ENCODE measurements at places on chromosomes 7 and 10.

GRCh38 chr7:48083114-48083830 lies 5.8 kb upstream of the UPP1 start:
- DNase-seq = no peak

- DNase-seq = no peak
Measured at GRCh38 chr10:79176949-79177602, 108.3 kb downstream of the ZMIZ1 start.

DNA sequence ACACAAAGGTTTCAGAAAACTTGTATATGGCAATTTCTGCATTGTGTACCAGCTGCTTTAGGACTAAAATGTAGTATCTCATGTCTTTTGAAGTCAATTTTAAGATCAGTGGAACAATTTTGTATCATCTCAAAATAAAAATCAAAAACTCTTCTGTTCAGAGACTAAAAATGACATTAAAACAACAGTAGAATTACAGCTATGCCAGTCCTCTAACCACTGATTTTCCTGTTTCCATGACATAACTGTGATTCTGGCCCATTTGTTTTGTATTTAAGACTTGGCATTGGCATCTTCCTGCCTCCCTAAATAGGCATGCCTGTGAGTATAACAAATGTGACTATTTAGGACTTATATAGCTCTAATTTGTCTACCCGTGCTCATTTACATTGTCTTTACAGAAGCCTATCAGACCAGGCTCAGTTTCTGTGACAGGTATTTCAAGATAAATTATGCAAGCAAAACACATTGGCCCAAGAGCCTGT lies 29.1 kb upstream of the VPS41 start:
- no peak for DNase-seq

DNA sequence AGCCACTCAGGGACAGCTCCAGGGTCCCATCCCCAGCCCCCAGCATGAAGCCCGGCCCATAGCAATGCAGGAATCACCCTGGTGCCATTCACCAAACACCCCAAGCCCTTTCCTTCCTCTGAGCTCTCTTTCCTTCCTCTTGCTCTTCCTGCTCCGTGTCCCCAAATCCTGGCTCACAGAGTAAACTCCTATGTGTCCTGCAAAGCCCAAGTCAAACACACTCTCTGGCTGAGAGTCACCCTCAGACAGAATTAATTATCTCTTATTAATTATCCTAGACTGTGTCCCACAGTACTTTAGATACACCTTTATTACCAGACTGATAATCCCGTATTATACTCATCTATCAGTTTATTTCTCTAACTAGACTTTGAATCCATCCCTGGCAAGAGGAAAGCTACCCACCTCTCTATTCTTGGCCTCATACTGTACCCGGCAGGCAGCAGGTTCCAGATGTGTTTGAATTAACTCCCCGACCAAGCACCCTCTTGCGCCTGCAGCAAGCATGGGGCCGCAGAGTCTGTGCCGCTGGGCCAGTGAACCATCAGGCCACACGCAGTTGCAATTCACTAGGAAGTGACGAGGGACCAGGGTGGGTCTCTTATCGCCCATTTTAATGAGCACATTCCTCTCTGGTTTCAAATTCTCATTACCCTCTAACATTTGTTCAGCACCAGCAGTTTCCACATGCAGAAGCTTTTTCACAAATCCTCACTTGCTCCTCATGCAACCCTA lies 86.7 kb downstream of the PRKAG2 start:
- DNase-seq = no peak

GRCh38 chr10:108421266-108421665 lies 1256.8 kb upstream of the SORCS1 start:
- no peak for DNase-seq

DNA sequence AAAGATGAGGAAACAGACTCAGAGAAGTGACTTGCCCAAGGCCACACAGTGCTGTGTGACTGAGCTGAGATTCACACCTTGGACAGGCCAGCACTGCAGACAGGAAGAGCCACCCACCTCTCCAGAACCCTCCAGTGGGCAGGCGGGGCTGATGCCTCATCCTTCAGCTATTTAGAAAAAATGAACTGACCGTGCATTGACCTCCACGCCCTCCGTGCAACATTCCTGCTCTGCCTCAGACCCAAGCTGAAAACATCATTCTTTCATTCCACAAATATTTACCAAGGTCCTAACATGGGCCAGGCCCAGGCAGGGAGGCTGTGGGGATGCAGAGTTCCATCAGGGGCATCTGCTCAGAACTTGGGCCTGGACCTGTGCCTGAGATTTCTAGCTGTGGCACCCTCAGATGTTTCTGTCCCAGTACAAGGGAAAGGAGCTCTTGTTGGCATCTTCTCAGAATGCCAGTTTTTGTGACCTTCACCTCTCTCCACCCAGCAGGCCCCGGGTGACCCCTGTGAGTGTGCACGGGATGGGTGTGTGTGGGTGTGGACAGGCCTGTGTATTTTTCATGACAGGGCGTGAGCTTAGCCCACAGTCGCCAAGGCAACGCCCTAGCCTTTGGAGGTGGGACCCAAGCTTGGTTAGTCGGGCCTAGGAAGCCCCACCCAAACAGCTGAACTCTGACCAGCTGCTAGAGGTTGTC lies 6.5 kb downstream of the VSIR start:
- DNase-seq = no peak

DNA sequence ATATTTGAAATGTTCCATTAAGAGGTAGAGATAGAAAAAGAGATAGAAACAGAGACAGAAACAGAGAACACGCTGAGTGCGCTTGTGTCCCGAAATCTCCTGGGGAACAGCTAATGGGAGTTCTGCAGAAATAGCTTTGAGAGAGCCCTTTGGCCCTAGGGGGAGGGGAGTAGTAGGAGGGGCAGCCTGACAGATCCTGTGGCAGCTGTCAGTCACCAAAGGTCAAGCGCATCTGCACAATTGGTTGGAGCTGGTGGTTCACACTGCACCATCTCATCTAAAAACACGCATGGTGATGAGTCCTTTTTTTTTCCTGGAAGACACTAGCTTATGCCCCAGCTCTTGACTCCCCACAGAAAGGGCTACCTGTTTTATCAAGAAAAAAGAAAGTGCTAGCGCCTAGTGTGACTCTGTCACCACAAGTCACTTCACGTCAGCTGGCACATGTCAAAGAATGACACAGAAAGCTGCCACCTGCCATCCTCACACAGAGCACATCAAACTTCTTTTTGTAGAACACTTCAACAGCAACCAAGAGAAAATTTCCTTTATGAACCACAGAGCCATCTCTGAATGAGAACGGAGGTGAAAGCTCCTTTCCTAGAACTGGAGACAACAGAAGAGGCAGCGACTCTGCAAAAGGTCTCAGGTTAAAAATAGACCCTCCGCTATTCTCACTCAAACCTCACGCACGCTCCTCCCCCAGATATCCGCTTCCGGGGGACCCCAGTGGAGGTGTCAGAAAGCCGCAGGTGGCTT lies 125.7 kb downstream of the GFRA1 start:
- no peak for DNase-seq

DNA sequence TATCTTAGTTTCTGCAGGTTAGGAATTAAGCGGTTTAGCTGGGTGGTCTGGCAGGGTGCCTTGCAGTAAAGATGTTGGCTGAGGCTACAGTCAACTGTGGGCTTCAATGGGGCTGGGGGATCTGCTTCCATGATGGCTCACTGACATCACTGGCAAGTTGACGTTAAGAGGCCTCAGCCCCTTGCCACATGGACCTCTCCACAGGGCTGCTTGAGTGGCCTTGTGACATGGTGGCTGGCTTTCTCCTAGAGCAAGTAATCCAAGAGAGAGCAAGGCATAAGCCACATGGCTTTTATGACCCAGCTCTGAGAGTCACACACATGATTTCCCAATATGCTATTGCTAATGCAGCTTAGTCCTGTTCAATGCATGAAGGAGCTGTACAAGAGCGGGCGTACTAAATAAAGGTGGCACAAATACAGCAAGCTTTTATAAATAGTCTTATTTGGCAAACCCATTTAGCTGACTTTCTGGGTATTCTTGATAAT lies 109.1 kb downstream of the SEPTIN7 start:
- no peak for DNase-seq

GRCh38 chr7:74173491-74173865 lies 678 bp upstream of the EIF4H start:
- DNase-seq = no peak

- no peak for DNase-seq
Measured at GRCh38 chr7:16606704-16607103, 38.9 kb downstream of the ANKMY2 start.

DNA sequence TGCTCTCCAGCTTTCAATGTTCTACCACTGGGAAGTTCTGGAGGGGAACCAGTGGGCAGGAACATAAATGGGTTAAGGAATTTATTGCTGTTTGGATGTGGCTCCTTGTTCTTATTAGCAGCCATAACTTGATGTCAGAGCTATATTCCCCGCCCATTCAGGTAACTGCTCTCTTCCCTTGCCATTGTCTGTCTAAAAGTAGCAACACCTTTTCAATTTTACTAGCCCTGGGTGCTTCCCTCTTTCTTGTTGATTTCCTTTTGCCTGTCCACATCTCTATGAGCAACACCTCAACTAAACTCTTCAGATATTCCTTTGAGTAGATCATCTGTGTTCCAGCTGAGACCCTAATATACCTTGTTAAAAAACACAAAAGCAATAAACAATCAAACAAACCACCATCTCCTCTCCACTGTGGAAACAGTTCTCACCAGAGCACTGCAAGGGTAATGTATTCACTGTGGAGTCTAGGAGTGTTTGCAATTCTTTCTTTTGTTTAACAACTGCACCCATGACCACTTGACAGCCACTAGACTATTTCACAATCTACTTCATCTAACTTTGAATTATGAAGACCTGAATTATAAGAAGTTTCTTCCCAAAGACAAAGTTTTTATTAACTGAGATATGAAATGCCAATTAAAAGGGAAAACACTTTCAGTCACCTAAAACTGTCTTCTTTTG lies 436.7 kb downstream of the IPMK start:
- no peak for DNase-seq

GRCh38 chr10:103168438-103168837 lies 24.6 kb downstream of the NT5C2 start:
- DNase-seq = no peak

- DNase-seq = no peak
Measured at GRCh38 chr7:55962014-55962413, 2.4 kb upstream of the NIPSNAP2 start.

- no peak for DNase-seq
Measured at GRCh38 chr10:45557275-45557905, 115.2 kb downstream of the ZFAND4 start.

GRCh38 chr7:46945328-46945727 lies 636.6 kb downstream of the TNS3 start:
- no peak for DNase-seq

DNA sequence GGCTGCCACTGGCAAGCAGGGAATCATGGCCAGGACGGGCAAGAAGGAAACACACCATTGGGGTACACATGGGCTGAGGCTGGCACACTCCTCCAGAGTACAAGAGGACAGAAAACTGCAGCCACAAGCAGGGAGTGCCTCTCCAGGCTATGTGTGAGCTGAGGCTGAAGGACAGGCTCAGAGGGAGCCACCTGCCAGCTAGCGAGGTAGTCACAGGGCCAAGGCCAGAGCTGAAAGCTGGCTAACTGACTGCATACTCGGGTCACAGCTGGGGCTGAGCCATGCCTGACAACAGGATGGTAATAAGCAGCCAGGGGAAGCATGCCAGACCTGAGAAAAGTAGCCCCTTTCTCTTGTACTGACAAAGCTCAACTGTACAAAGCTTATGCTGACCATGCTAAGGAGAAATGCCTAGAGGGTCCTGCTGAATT lies 52.0 kb downstream of the KIF5B start:
- DNase-seq = no peak

- no peak for DNase-seq
Measured at GRCh38 chr10:69214666-69215131, 5.4 kb upstream of the HKDC1 start.

DNA sequence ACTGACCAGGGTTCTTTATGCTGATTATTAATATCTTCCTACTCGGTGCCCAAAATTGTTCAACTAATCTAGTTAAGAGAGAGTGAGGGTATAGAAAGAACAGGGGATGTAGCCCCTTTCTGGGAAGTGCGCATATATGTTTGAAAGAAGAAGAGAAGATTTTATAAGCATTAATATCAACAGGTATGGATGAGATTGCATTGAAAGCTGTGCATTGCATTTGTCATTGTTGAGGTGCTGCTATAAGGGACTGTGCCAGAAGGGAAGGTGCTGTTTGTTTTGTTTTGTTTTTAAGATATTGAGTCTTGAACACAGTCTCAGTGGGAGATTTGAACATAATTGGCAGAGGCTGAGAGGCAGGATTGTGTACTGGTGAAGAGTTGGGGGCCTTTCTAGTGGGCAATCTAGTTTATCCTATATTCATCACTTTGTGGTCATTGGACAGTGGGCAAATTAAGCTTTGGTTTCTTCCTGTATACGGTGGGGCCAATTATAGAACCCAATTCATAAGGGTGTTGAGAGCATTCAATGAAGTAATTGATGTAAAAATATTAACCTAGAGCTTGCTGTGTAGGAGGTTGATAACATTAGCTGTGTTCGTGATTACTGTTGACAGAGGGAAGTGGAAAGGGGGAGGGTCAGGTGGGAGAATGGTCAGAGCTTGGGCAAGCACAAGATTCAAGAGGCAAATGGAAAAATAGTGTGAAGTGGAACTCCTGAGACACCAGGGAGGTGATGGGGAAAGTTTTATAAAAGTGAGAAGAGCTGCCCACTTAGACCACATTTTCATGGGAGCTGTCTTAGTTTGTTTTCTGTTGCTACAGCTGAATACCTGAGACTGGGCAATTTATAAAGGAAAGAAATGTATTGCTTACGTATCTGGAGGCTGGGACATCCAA lies 19.9 kb upstream of the PCGF5 start:
- DNase-seq = no peak

DNA sequence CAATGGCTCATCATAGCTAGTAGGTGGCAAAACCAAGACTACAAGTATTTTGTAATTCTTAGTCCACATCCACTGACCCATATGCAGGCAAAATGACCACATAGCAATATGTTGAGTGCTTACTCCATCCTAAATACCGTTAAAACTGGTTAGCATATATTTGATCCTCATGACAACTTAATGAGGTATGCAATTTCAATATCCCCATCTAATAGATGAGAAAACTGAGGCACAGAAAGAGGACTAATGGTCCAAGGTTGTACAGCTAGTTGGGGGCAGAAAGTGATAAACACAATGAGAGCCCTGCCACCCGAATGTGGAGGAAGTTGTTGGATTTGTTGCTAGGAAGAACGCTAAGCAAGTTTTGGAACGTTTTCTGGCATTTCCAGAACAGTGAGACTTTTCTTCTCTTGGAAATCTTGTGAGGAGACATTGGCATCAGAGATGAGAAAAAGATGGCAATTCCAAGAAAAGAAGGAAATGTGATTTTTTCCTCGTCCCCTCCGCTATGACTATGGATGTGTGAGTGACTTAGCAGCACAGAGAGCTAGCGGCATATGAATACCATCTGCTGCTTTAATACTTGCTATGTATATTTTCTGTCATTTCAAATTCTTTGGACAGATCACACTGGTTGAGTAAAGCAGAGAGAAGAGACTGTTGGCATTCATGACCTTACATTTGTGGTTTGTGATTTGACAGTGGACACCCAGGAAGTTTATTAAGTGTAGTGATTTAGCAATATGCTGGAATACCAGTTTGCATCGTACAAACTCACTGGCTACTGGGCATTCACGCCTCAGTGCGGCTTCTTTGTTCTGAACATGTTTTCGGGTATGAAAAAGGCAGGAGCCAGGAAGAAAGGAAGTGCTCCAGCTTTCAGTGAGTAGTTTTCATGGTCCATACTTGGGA lies 51.5 kb downstream of the NRCAM start:
- DNase-seq = no peak

GRCh38 chr10:35422228-35422627 lies 85.9 kb downstream of the CCNY start:
- DNase-seq = no peak

- DNase-seq = no peak
Measured at GRCh38 chr7:31437250-31437865, 76.5 kb upstream of the ITPRID1 start.

GRCh38 chr10:29694121-29694520 lies 59.4 kb upstream of the SVIL start:
- DNase-seq = no peak

Measured in NCI-H2107 (cell line).